ENCODE measurements at places on chromosomes 5 and 9.

GRCh38 chr9:108297073-108297472 is 558.7 kb downstream of the ACTL7B start:
- DNase-seq = no peak

GRCh38 chr9:72579190-72579589 is 57.8 kb downstream of the TMC1 start:
- DNase-seq = no peak

- DNase-seq = no peak
These were observed 24.2 kb downstream of the JADE2 start for GRCh38 chr5:134549714-134550113.

DNA sequence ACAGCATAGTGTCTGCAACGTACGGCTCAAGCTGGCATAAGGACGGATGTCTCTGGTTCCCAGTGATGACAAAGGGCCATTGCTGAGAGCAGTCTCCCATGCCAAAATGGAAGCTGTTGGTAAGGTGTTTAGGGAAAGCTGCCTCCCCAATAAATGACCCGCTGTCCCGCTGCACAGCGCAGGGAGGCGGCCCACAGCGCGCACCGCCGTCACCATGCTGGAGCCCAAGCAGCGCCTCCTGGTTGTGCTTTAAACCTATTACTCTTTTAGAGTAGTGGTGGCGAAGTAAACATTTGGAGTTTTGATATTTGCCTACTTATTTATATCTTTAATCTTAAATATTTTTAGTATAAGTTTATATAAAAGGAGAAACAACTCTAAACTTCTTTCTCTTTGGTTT is 70.4 kb upstream of the C5orf63 start:
- DNase-seq = no peak

GRCh38 chr5:65482736-65483545 is 1.2 kb upstream of the ADAMTS6 start:
- DNase-seq = peak; percentile 29

- DNase-seq = no peak
These were observed 59.0 kb upstream of the ZBTB43 start for GRCh38 chr9:126745574-126746411.

DNA sequence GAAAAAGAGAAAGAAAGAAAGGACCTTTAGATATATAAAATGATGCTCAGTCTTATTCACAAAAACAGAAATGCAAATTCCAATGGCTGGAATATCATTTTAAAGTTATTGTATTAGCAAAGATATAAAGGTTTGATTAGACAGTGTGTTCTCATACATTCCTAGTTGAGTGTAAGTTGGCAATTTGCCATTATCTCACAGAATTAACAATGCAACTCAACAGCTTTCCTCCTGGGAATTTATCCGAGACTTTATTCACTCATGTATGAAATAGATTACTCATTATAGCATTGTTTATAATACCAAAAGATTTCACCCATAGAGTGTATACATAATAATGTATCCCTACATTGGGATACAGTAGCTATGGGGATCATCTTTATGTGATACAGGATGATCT is 27.1 kb upstream of the MLLT3 start:
- DNase-seq = no peak

- no peak for DNase-seq
These were observed 329 bp downstream of the SYK start for GRCh38 chr9:90801973-90802322.

DNA sequence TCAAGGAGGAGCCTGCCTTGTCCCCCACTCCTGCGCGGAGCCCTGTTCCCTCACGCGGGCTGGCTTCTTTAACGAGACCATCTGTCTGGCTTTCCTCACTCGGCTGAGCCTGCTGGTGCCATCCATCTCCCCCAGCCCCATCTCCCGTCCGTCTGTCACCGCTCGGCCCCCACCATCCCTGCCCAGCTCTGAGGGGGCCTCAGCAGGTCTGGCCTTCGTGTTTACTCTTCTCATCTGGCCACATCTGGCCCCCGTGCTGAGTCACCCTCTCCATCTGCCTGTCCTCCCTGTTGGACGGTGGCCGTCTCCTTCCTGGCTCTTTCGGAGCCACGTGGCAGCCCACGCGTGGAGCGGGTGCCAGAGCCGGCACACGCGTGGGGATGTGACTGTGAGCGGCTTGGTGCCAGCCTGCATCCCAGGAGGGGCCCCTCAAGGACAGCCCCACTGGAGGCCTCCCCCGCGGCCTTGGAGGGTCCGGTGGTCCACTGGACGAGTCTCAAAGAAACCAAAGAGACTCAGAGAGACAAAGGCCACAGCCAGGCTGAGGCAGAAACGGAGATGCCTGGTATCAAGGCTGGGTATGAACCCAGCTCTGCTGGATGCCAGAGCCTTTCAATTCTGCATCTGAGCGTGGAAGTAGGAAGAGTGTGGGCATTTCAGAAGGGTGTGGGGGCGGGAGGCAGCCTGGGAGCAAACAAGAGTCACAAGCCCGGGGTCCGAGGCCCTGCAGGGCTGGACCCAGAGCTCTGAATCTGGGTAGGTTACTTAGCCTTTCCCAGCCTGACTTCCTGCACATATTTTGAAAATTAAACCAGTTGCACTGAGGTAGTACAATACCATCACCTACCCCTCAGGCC is 76.7 kb upstream of the UNC5A start:
- DNase-seq = no peak

- no peak for DNase-seq
These were observed 324.8 kb downstream of the CYLC2 start for GRCh38 chr9:103319979-103320378.

DNA sequence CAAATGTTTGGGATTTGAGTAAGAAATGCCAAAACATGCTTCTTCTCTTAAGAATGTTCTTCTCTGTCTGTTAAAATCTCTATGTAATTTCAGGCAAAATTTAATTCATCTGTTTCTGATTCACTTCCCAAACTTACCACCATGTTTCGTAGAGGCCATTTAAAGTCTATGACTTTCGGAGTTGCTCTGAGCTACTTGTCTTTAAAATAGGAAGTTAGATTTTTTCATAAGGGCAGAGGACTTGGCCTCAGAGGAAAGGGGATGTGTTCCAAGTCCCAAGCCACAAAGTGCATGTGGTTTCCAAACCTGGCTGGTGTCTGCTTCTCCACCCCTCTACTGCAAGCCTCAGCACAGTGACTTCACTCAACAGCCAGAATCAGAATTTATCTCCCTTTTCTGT is 111.3 kb upstream of the ADRA1B start:
- DNase-seq = no peak

Data from caudate nucleus (tissue), 63 donors.